Spleen (tissue), 13 donors: ENCODE measurements at places on chromosomes 7 and 10. TPM values are rescaled to one million over a fixed set of nuclear protein-coding genes. Genes with fewer than 3 reads are reported as not detected.

The GDF10 gene
- total RNA-seq, result not detected

The BMPR1A gene
- 15.2 TPM for total RNA-seq

The AKR1C8 gene
- not detected for total RNA-seq

The HTR7 gene
- total RNA-seq, result 0.92 TPM

The SPAM1 gene
- total RNA-seq, result not detected

The SBDS gene
- total RNA-seq, result 53.1 TPM

The STEAP1B gene
- total RNA-seq, result 13.1 TPM

The MYO3A gene
- total RNA-seq, result 0.44 TPM

The LBX1 gene
- not detected for total RNA-seq

The HOXA1 gene
- total RNA-seq, result 1.3 TPM

GRCh38 chr7:22579961-22580360 is 80.0 kb upstream of the STEAP1B start:
- no peaks in the 10 kb centered on the region for H3K36me3 ChIP-seq
- no peak overlapping the region for H3K27ac ChIP-seq
- H3K4me3 ChIP-seq, result no peak overlapping the region
- DNase-seq, result no peak
- no peaks in the 10 kb centered on the region for H3K27me3 ChIP-seq

GRCh38 chr7:120802751-120803150 is 55.2 kb downstream of the TSPAN12 start:
- H3K27ac ChIP-seq, result peak overlapping the region; percentile 24
- no peaks in the 10 kb centered on the region for H3K27me3 ChIP-seq
- DNase-seq, result no peak
- H3K36me3 ChIP-seq, result no peaks in the 10 kb centered on the region

GRCh38 chr10:47372726-47373125 is 11.4 kb downstream of the ZNF488 start:
- H3K4me1 ChIP-seq, result no peaks in the 10 kb centered on the region
- no peak overlapping the region for H3K27ac ChIP-seq
- H3K27me3 ChIP-seq, result no peaks in the 10 kb centered on the region
- peak; percentile 63 for DNase-seq

GRCh38 chr7:38309555-38309954 is 36.1 kb upstream of the TARP start:
- H3K27ac ChIP-seq, result peak overlapping the region; percentile 77
- DNase-seq, result no peak
- H3K4me3 ChIP-seq, result no peak overlapping the region
- no peaks in the 10 kb centered on the region for H3K27me3 ChIP-seq
- peaks cover 19% of the 10 kb centered on the region for H3K4me1 ChIP-seq

GRCh38 chr7:132933072-132933458 is 148.8 kb downstream of the CHCHD3 start:
- no peak for DNase-seq
- no peak overlapping the region for H3K27ac ChIP-seq
- H3K27me3 ChIP-seq, result no peaks in the 10 kb centered on the region

GRCh38 chr10:88835910-88836221 is 15.8 kb downstream of the ANKRD22 start:
- no peaks in the 10 kb centered on the region for H3K4me1 ChIP-seq
- no peak overlapping the region for H3K4me3 ChIP-seq
- no peaks in the 10 kb centered on the region for H3K36me3 ChIP-seq
- H3K27ac ChIP-seq, result peak overlapping the region; percentile 67
- DNase-seq, result no peak
- no peaks in the 10 kb centered on the region for H3K27me3 ChIP-seq

DNA sequence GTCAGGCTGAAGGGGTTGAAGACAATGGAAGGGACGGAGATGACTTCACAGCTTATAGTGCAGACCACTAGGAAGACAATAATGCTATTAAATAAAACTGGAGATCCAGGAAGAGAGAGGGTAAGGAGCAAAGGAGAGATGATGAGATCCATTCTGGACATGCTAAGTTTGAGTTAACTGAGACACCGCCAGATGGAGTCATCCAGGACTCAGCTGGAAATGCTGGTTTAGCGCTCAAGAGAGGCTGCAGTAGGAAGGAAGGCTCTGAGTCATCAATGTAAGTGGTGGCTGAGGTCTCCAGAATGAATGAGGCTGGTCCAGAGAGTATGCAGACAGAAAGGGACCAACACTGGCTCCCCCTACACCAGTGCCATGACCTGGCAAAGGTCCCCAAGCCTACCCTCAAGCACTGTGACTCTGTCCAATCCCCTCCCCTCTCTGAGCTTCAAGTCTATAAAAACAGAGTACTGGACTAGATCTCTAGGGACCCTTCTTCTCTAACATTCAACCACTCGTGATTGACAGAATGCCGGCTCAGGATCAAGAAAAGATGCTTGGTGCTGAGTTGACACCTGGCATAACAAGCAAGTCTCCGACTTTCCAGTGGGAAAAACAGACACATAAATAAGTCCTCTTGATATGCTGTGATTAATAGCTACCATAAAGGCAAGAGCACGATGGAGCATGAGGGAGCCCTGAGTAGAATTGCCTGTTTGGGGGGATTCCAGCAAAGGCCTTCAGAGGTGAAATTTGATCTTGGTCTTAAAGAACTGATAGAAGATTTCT is 8.9 kb downstream of the GFRA1 start:
- no peaks in the 10 kb centered on the region for H3K36me3 ChIP-seq
- H3K4me1 ChIP-seq, result no peaks in the 10 kb centered on the region
- no peaks in the 10 kb centered on the region for H3K27me3 ChIP-seq
- DNase-seq, result no peak
- H3K4me3 ChIP-seq, result no peak overlapping the region

GRCh38 chr7:138962561-138963270 is 18.5 kb downstream of the KIAA1549 start:
- H3K4me3 ChIP-seq, result no peak overlapping the region
- no peaks in the 10 kb centered on the region for H3K36me3 ChIP-seq
- no peaks in the 10 kb centered on the region for H3K4me1 ChIP-seq
- H3K27ac ChIP-seq, result no peak overlapping the region
- H3K27me3 ChIP-seq, result no peaks in the 10 kb centered on the region
- DNase-seq, result no peak

GRCh38 chr7:41700044-41700471 is 2.8 kb downstream of the INHBA start:
- H3K4me1 ChIP-seq, result peaks cover 16% of the 10 kb centered on the region
- peaks cover 3% of the 10 kb centered on the region for H3K27me3 ChIP-seq
- DNase-seq, result no peak
- peak overlapping the region; percentile 15 for H3K4me3 ChIP-seq

DNA sequence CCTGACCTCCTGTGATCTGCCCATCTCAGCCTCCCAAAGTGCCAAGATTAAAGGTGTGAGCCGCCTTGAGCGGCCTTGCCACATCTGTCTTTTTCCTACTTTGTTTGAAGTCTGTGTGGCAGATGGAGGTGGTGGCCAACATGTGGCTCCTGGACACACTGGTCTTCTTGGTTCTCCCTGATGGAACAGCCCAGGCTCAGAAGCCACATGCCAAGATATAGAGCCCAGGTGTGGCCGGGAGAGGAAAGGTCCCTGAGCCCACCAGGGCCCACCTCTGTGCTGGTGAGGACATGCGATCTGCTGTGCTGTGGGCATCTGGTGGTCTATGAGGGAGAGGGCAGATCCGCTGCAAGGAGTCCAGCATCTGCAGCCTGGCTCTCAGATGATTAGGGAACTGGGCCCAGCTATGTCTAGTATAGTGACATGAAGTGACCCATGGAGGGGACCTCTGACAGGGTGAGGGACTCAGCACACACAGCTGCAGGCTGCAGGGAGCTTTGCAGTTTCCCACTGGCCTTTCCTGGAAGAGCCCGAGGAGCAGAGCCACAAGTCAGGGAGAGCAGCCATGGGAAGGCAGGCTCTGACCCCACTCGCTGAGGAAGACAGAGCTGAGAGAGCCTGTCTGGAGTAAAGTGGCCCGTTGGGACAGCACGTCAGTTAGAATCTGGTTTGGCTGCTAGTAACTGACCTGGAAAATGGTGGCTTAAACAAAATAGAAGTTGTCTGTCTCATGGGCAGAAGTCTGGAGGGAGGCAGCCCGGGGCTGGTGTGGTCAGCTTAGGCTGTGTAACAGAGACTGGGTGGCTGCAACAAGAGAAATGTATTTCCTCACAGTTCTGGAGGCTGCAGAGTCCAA is 25.9 kb downstream of the ADCY1 start:
- H3K27ac ChIP-seq, result no peak overlapping the region
- peak; percentile 51 for DNase-seq
- no peaks in the 10 kb centered on the region for H3K4me1 ChIP-seq
- no peak overlapping the region for H3K4me3 ChIP-seq
- no peaks in the 10 kb centered on the region for H3K27me3 ChIP-seq

DNA sequence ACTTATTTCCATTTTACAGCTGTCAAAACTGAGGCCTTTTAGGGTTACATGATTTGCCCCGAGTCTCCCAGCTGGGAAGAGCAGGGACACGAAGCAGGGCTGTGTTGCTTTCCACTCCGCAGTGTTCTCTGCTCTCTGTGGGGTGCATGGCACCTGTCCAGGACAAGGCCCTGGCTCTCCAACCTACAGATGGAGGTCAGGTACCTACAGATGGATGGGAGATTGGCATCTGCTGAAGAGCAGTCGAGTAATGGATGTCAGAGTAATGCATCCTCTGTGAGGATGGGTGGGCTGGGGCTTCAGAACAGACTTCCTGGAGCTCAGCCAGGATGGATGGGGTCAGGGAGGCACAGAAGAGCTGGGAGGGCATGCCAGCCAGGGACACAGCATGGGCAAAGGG is 85.0 kb downstream of the EMX2 start:
- no peaks in the 10 kb centered on the region for H3K27me3 ChIP-seq
- DNase-seq, result no peak
- H3K27ac ChIP-seq, result no peak overlapping the region
- no peaks in the 10 kb centered on the region for H3K36me3 ChIP-seq

GRCh38 chr7:155533120-155533826 is 13.1 kb downstream of the CNPY1 start:
- no peaks in the 10 kb centered on the region for H3K36me3 ChIP-seq
- peak; percentile 79 for DNase-seq
- H3K4me3 ChIP-seq, result peak overlapping the region; percentile 10
- peaks cover 15% of the 10 kb centered on the region for H3K4me1 ChIP-seq

DNA sequence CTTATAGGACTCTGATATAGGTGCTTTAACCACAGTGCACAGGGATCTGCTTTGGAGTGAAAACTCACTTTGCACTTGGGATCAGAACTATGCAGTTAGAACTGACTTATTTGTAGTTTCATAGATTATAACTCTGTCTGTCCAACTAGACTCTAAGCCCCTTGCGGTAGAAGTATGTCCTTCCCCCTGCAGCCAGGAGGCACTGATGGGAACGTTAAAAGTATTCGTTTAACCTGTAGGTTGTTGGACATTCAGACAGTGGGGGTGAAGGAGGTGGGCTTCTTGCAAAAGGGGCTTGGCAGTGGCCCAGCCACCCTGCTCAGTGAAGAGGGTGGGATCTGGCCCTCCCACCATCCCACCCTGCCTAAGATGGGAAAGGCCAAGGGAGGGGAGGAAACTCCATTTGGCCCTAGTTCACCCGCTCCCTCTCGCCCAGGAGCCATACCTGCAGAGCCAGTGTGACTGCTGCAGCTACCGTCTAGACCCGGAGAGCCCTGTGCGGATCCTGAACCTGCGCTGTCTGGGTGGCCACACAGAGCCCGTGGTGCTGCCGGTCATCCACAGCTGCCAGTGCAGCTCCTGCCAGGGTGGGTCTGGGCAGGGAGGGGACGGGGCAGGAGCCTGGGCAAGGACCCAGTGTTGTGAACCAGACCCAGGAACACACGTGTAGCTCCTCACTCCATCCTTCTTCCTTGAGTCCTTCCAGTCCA is 5.7 kb upstream of the ZNF862 start:
- peak; percentile 69 for DNase-seq
- H3K36me3 ChIP-seq, result no peaks in the 10 kb centered on the region
- no peak overlapping the region for H3K4me3 ChIP-seq
- peaks cover 30% of the 10 kb centered on the region for H3K27me3 ChIP-seq
- H3K27ac ChIP-seq, result no peak overlapping the region

DNA sequence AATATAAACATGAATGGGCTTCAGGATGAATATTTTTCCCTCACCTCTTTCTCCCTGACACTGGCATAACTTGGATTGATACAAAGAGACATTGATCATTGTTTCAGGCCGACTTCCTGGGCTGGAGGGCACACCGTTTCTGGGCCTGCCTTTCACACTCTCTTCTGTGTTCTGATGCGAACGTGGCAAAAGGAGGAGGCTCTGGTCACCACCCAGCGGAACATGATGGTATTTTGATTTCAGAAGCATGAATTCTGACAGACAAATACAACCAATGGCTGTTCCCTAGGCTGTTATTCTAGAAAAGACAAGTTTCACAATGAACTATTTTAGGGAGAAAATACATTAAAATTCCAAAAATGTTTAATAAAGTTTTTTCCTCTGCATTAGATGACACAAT is 534.5 kb upstream of the MKI67 start:
- H3K4me1 ChIP-seq, result no peaks in the 10 kb centered on the region
- no peaks in the 10 kb centered on the region for H3K27me3 ChIP-seq
- no peaks in the 10 kb centered on the region for H3K36me3 ChIP-seq

GRCh38 chr7:151550656-151551286 is 31.1 kb upstream of the RHEB start:
- H3K4me1 ChIP-seq, result no peaks in the 10 kb centered on the region
- H3K27me3 ChIP-seq, result no peaks in the 10 kb centered on the region
- peaks cover 11% of the 10 kb centered on the region for H3K36me3 ChIP-seq
- H3K4me3 ChIP-seq, result no peak overlapping the region

- no peak overlapping the region for H3K4me3 ChIP-seq
- no peaks in the 10 kb centered on the region for H3K4me1 ChIP-seq
- no peaks in the 10 kb centered on the region for H3K36me3 ChIP-seq
- H3K27ac ChIP-seq, result no peak overlapping the region
- H3K27me3 ChIP-seq, result no peaks in the 10 kb centered on the region
Measured at GRCh38 chr7:82021036-82021435, 251.2 kb upstream of the HGF start.

- no peaks in the 10 kb centered on the region for H3K36me3 ChIP-seq
- no peak overlapping the region for H3K4me3 ChIP-seq
- peaks cover 20% of the 10 kb centered on the region for H3K27me3 ChIP-seq
- H3K4me1 ChIP-seq, result peaks cover 19% of the 10 kb centered on the region
- DNase-seq, result peak; percentile 69
- H3K27ac ChIP-seq, result no peak overlapping the region
Measured at GRCh38 chr10:84191106-84191505, 3.2 kb upstream of the CDHR1 start.

- H3K36me3 ChIP-seq, result peaks cover 22% of the 10 kb centered on the region
- DNase-seq, result no peak
- H3K27me3 ChIP-seq, result no peaks in the 10 kb centered on the region
- no peak overlapping the region for H3K4me3 ChIP-seq
- no peak overlapping the region for H3K27ac ChIP-seq
Measured at GRCh38 chr10:46257099-46257498, 29.7 kb upstream of the ANTXRL start.

DNA sequence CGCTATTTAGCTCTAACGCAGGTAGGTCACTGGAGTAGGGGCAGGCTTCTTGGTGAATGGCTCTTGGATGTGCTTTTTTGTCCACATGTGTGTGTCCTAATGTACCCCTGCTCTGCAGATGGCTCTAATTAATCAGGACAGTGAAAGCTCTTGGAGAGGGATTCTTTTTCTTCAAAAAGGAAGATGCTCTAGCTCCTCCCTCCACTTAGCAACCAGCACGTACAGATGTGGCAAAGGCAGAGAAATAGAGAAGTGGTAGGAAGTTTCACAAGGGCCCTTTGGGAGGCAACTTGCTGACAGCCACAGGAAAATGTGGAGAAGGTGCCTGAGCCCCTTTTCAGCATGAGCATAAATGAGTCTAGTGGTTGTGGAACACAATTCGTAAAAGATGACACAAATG is 221.7 kb downstream of the PLXNA4 start:
- H3K27me3 ChIP-seq, result no peaks in the 10 kb centered on the region
- H3K36me3 ChIP-seq, result no peaks in the 10 kb centered on the region
- DNase-seq, result no peak
- no peak overlapping the region for H3K27ac ChIP-seq

- no peak overlapping the region for H3K27ac ChIP-seq
- DNase-seq, result no peak
- H3K4me1 ChIP-seq, result no peaks in the 10 kb centered on the region
- no peaks in the 10 kb centered on the region for H3K27me3 ChIP-seq
- H3K4me3 ChIP-seq, result no peak overlapping the region
Measured at GRCh38 chr7:92934096-92934495, 97.7 kb upstream of the CDK6 start.
